Sciatic nerve (tissue), 2 donors: ENCODE measurements at places on chromosomes 16 and 17. TPM values are rescaled to one million over a fixed set of nuclear protein-coding genes. Genes with fewer than 3 reads are reported as not detected.

GRCh38 chr16:86013867-86014266 lies 114.9 kb downstream of the IRF8 start:
- no peak for DNase-seq

SOST gene
- total RNA-seq: not detected

CHST4 gene
- total RNA-seq: not detected

DNA sequence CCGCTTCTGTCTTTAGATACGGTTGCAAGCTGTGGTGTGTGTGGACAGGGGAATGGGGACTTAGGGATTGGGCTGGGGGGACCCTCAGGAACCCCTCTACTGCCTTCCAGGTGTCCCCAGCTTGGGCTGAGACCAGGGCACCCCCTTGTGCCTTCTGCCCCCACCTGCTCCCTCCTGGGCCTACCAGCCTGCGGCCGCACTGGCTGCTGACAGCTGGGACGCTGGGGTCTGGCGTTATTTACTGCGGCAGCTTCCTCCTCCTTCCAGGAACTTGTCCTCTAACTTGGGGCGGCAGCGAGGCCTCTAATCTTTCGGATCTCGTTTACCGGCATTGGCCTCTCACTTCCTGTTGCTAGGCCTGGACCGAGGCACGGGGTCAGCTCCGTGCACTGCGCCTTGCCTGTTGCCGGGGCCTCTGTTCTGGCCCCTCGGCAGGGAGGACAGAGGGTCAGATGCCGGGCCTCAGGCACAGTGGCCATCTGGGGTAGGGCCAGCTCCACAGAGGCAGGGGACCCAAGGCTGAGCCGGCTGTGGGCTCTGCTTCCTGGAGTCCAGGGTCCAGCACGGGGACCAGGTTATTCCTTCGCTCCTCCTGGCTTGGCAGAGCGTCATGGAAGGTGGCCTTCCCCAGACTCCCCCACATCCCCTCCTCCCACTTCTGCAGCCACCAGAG lies 31.8 kb downstream of the TMEM235 start:
- peak; percentile 58 for DNase-seq

DNA sequence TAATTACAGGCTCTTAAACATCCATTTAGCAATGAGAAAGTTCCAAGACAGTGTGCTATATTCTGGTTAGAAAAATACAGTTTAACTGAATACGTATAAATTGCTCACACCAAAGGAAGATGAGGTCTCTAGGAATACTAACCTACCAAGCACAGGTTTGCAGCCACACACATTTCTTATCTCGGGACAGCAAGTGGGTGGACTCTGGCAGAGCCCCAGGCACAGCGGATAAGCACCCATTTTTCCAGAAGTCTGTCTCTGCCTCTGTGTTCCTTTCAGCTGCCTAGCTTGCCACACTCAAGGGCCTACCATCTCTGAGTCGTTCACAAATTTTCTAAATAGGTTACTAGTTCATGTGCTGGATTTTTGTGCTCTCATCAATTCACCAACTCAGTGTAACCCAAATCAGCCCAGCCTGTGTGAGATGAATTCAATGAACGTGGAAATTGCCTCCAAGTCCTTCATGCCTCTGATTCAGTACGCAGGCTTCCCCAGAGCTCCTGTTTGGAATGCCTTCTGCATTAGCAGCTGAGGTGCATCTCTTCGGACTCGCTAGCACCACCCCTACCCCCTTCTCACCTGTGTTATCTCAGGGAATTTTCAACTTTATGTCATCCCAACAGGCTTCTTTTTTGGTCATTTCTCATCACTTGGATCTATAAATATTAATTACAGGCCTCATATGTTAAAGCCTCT lies 581.0 kb upstream of the CDH11 start:
- no peak for DNase-seq

DNA sequence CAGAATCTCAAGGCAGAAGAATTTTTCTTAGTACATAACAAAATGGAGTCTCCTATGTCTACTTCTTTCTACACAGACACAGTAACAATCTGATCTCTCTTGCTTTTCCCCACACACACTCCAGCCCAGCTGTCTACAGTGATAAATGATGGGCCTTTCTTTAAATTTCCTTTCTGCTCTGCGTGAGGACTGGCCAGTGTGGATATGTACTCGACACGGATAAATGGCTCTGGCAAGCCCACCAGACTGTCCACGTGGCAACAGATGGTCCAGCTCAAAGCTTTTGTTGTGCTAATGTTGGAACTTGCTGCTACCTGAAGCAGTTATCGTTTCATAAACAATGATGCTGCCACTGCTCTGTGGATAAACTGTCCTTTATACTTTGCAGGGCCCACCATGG lies 410.7 kb downstream of the TMEM114 start:
- no peak for DNase-seq

DNA sequence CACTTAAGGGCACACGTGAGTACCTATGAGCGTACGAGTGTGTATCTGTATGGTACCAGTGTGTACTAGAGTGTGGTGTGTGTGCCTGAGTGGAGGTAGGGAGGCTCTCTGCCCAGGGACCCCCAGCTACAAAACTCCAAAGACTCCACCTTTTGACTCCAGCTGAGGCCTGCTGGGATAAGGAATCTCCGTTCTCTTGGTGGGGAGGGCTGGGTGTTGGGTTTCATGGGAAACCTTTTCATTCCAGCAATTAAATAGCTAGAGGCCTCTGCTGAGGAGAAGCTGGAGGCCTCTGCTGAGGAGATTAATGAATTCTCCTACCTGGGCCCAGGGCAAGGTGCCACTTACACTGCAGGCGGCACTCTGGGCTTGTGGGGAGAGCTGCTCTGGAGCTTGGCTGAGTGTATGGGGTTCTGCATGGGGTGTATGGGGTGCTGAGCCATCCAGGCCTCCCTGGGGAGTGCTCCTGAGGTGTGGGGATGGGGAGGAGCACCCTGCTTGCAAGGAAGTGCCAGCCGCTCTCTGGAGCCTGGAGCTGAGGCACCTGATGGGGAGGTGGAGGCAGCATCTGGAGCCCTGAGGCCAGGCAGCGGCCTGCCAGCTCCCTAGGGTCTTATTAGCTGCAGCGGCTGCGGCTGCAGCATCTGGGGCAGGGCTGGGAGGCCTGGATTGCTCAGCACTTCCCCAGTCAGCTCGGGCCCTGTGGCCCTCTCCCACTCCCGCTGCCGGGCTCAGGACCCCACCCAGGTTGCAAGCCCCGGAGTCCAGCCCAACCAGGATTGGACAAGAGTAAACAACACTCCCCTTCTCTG lies 4.6 kb downstream of the ANKRD13B start:
- no peak for DNase-seq

TMEM235 gene
- not detected for total RNA-seq

DNA sequence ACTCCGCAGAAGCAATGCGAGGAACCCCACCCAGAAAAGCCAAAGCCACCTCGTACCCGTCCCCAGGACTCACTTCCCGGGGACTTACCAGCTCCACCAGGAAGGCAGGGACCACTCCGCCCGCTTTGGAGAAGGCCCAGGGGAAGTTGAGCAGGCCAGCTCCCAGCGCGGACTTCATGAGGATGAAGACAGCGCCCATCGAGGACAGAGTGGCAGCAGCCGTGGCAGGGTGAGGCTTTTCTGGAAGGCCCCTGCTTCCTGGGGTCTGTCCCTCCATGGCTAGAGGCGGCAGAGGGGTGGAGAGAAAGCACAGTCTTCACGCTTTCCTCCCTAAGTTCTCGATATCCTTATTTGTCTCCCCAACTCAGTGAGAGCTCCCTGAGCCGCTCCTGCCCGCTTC lies 714 bp downstream of the SLC38A8 start:
- DNase-seq: no peak

KRTAP1-1 gene
- not detected for total RNA-seq
